NCI-H1105 treated with DMSO at 0.1 percent for 48 hours (cell line): ENCODE measurements at places on chromosomes 5 and 9.

GRCh38 chr9:83198371-83198770, 135.4 kb upstream of the RASEF start:
- no peak for DNase-seq

GRCh38 chr9:117839862-117840261, 135.7 kb downstream of the TLR4 start:
- DNase-seq: no peak

DNA sequence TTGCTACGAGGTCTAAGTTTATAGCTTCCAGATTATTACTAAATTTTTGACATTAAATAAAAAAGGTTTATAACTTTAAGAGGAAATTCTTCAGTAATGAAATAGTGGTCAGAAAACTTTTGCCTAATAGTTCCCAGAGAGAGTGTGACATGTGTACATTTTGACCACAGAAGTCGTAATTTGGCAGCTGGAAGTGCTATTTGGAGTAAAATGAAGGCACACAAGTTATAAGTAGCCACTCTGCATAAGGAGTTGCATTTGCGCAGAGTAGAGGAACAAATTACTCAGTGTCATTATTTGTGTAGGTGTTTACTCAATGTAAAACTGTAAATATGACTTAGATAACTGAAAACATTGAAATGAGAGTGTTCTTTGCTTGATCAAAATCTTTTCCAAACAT, 408.4 kb downstream of the CCDC171 start:
- DNase-seq: no peak

- DNase-seq: no peak
Observed at GRCh38 chr9:7976856-7977255, 177.3 kb upstream of the DMAC1 start.

GRCh38 chr9:126338945-126339344, 12.3 kb downstream of the MVB12B start:
- DNase-seq: no peak

- DNase-seq: peak; percentile 18
Observed at GRCh38 chr5:74638970-74639806, 1.3 kb downstream of the ENC1 start.

GRCh38 chr5:84197538-84197937, 187.1 kb downstream of the EDIL3 start:
- DNase-seq: no peak

DNA sequence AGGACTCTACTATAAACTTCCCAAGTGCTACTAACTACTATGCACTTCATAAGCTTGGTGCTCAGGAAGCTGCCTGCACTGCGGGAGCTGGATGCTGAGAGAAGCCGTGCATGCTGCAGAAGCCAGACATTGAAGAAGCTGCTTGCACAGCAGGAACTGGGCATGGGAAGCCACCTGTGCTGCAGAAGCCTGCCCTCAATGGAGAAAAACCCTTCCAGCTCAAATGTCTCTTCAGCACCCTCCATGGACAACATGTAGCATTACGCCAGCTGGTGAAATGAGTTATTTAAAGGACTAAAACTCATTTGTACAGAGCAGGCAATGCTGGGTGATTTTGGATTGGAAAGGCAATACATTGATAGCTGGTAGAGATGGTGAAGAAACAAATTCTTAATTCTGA, 247.2 kb downstream of the KIF4B start:
- DNase-seq: no peak

- no peak for DNase-seq
Observed at GRCh38 chr5:73291873-73292272, 118.9 kb downstream of the TMEM174 start.

DNA sequence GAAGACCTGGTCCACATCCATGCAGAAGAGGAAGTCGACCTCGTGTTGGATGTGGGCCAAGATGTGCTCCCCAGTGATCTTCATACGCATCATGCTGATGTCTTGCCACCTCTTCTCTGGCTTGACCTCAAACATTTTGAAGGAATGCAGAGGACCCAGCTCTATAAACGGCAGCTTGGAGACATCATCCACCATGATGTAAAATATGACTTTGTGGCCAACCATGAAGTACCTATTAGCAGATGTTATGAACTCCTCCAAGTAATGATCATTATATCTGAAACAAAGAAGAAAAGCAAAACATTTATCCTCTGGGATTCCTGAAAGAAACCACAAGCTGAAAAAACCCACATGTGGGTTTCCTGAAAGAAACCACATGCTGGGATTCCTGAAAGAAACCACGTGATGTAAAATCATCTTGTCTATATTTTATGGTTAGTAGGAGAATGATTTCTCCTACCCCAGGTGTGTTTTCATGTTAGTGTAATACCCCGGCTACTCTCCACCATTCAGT, 52.3 kb downstream of the GGTA1 start:
- DNase-seq: no peak

GRCh38 chr9:137147793-137148160, 8.8 kb downstream of the GRIN1 start:
- no peak for DNase-seq
